ENCODE measurements at places on chromosomes 16 and 17.

DNA sequence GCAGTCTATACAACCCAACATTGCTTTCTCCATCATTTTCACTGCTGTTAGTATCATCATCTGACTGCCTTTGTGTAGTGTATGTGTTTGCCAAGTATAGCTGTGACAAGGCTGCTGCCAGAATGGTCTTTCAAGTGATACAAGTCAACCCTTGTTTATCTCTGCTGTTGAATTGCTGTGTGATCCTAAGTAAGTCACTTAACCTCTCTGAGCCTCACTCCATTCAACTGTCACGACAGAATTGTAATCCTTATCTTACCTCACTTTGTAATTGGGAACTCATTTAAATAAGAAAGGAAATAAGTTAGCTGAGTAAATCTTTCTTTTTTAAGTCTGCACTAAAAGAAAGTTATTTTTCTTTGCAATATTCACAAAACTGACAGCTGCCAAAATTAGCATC lies 340.6 kb downstream of the CA10 start:
- no peak for DNase-seq

DNA sequence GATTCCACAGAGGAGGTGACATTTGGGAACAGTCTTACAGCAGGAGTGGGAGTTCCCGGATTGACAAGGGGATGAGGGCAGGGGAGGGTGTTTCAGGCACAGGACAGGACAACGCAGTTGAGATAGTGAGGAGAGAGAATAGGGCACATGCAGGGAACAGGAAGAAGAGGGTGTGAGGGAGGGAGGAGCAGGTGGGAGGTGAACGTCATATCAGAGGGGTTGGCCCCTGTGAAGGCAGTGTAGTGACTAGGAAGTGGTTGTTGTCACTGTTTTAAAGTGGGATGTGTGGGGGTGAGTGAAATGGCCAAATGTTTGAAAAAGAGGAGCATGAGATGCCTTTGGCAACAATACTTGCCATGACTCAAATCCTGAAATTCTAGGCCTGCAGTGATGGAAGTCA lies 12.2 kb downstream of the PRKCB start:
- no peak for DNase-seq

DNA sequence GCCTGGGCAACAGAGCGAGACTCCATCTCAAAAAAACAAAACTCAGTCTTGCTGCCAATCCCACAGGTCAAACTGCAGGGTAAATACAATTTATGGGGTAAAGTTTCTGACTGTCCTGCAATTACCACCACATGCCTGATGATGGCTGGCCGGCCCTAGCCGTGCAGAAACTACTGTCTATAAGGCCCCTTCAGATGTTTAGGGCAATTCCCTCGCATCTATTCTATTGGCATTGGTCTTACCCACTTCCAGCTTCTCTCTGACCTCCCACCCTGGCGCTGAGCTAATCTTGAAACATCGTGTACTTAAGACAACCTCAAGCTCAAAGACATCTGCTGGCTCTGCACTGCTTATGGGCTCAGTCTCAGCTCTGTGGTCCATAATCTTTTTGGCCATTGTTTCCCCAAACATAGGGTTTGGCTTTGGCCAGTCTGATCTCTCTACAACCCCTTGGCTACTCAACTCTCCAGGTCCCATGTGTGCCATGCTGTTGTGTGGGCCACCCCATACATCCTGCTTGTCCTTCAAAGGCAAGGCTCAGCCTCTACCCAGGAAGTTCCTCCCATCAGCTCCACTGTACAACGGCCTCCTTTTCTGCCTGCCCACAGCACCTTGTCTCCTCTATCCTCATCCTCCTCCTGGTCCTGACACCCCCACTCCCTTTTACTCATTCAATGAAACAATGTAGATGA lies 16.6 kb downstream of the MAP3K14 start:
- no peak for DNase-seq

GRCh38 chr17:55117164-55117563 lies 147.6 kb upstream of the HLF start:
- DNase-seq: no peak

DNA sequence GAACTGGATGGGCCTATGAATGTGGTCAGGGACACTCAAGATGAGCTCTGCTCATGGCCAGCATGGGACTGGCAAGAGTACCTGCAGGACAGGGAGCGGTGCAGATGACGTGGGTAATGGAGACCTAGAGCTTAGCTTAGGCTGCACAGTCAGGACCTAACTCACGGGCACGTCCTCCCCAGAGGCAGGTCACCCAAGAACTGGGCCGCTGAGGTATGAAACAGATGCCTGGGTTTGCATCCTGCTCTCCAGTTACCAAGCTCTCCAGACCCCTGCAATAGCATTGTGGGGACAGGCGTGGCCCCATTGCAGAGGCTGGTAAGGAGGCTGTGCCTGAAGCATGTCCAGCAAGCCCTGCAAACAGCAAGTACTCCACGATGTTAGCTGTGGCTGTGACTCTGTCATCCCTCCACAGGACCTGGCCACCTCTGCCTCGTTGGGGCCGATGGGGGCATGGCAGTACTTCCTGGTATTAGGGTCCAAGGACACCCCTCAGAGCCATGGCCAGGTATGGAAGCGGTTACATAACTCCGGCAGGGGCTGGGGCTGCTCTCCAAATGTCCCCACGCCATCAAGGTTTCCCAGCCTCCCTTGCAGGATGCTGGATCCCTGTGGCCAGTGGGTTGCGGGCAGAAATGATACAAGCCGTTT lies 37.5 kb upstream of the RBFOX3 start:
- DNase-seq: no peak

DNA sequence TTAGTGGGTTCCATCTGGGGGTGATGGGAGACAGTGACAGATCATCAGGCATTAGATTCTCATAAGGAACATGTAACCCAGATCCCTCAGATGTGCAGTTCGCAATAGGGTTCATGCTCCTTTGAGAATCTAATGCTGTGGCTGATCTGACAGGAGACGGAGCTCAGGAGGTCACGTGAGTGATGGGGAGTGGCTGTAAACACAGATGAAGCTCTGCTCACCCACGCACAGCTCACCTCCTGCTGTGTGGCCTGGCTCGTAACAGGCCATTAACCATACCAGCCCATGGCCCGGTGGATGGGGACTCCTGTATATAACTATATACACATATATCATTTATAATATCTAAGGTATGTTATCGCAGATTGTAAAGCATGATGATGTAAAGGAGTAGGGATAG lies 214.2 kb downstream of the MAF start:
- DNase-seq: no peak

- DNase-seq: no peak
These were observed 7.9 kb upstream of the MT2A start for GRCh38 chr16:56600398-56600999.

DNA sequence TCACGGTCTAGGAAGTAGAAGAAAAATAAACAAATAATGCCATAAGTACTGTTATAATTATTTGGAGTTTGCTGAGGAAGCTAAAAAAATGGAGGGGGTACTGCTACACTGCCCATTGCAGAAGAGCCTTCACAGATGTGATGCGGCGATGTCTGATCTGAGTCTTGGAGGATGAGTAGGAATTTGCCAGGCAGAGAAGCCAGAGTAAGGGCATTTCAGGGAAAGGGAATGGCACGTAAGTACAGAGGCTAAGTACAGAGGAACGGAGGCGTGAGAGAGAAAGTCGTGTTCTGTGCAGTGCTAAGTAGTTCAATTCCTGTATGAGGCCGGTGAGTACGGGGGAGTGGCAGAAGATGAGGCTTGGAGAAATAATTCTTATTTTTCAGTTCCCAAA lies 741 bp upstream of the GRB2 start:
- DNase-seq: no peak

DNA sequence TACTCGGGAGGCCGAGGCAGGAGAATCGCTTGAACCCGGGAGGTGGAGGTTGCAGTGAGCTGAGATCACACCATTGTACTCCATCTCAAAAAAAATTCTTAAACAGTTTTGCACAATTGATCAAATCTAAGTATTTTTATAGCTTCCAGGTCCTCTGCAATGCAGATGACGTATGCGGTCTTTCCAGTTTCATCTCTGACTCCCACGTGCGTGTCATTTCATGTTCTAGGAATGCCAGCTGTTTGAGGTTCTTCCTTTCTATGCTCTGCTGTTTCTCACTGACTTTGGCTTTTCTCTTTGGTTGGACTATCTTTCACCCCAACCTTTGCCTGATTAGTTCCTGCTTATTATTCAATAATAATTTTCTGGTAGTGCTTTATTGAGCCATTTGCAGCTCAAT lies 16.2 kb downstream of the CHP2 start:
- no peak for DNase-seq

DNA sequence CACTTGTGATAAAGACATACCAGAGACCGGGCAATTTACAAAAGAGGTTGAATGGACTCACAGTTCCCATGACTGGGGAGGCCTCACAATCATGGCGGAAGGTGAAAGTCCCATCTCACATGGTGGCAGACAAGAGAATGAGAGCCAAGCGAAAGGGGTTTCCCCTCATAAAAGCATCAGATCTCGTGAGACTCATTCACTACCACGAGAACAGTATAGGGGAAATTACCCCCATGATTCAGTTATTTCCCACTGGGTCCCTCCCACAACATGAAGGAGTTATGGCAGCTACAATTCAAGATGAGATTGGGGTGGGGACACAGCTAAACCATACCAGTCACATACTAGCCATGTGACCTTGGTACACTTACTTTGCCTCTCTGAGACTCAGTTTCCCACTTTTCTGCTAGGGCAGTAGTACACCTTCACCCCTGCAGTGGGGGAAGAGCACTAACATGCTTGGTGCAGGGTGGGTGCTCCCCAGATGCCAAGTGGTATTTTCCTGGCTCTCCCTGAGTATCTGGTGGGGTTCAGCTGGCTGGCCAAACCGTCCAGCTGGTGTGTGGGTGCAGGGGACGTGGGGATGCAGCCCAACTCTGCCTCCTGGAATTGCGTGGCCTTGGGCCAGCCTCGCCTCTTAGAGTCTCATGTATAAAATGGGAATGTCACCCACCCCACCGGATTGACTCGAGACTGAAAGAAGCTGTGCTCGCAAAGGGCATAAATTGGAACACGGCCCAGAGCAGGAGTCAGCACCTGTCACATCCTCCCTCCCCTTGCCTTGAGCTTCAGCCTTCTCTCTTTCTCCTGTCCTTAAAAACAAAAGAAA lies 364.1 kb downstream of the CPPED1 start:
- no peak for DNase-seq

GRCh38 chr17:63124536-63124935 lies 158.5 kb downstream of the TANC2 start:
- DNase-seq: no peak

GRCh38 chr16:2512735-2513404 lies 882 bp upstream of the ATP6V0C start:
- no peak for DNase-seq

DNA sequence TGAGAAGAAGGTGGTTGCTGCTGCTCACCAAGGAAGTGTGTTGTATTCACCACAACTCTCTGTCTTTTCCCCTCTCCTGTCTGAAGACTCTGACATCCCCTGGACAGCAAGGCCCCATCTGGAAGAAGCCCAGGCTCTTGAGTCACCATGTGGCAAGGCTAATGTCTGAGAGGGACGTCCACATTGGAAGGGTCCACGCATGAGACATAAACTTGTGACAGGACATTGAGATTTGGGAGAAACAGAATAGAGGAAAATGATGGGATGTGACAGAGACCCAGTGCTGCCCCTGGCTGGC lies 176.5 kb downstream of the IRF8 start:
- DNase-seq: no peak

DNA sequence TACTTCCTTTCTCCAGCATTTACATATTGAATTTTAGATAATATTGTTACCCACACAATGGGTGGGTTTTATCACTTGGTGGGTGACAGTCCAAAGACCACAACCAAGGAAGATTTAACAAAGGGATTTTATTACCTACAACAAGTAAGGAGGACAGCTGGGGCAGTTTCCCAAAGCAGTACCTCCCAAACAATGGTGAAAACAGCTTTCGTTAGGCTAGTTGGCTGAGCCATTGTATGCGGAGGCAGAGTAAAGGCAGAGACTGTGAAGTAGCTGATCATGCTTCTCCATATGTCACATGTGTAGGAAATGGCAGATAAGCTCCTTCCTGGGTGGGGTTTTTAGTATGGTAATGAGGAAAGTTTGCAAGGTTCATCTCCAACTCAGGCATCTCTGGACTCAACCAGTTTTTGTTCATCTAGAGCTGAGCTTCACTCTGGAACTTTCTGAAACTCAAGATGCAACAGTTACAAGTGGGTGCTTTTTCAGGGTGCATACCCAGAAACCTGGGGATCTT lies 104.3 kb upstream of the PSMD7 start:
- no peak for DNase-seq

GRCh38 chr16:21950782-21951521 lies 2.2 kb upstream of the UQCRC2 start:
- DNase-seq: no peak

GRCh38 chr17:64004903-64005733 lies 7.0 kb downstream of the PRR29 start:
- DNase-seq: no peak

DNA sequence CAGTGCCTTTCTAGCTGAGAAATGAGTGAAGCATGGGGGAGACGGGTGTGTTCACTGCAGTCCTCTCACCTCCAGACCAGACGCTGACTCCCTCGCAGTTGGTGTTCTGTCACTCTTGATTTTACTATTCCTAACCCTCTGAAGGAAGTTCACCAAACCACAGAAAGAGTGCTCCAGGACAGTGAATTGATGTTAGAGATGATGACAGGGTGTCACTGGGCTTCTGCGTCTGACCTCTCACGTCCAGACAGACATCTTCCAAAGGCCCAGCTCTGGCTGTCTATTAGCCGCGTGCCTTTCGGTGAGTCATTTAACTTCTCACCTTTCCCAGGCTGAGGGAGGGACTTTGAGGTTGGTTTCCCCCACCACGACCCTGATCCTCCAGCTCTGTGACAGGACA lies 8.2 kb downstream of the CRAMP1 start:
- DNase-seq: no peak

- DNase-seq: no peak
These were observed 22.1 kb downstream of the EMP2 start for GRCh38 chr16:10558305-10558704.

GRCh38 chr16:68040506-68041288 lies 17.6 kb downstream of the DUS2 start:
- peak; percentile 14 for DNase-seq

DNA sequence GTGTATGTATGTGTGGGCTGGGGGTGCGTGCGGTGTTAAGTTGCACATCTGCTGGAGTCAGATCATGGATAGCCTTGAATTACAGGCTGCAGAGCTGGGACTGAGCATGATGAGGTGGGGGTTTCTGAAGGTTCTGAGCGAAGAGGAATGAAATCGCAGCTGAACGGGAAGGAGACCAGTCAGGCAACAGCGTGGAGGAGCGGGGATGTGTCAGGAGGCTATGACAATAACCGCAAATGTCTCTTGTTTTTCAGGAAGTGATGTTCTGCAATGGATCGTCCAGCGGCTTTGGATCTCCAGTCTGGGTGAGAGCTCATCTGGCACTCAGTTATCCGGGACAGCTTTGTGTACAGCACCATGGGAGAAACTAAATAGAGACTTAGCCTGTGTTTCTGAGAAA lies 20.9 kb downstream of the RGS9 start:
- no peak for DNase-seq

- no peak for DNase-seq
These were observed 30.8 kb downstream of the NOG start for GRCh38 chr17:56624309-56624708.

DNA sequence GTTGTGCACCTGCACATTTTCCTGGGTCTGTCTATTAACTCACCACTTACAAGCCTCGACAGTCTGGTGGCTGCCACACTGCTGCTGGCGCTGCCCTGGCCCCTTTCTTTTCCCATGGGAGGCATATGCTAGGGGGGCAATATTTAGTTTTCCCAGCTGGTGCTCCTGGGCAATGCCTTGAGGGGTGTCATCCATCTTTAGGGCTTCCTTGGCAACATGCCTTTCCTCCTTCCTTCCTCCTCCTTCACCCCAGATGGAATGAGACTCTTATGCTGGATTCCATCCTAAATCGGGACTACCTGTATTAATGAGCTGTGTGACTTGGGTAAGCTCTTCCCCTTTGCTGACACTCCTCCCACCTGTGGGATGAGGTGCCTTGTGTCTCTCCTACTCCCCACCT lies 64.8 kb upstream of the CDC42EP4 start:
- no peak for DNase-seq

Measured in T1000 (cell line).